ENCODE measurements at places on chromosomes 2 and 18. TPM values are rescaled to one million over a fixed set of nuclear protein-coding genes. Genes with fewer than 3 reads are reported as not detected.
A peak's percentile ranks its signal among the peaks of the same experiment; 100 is the strongest.

Gene ANKRD29
- total RNA-seq, result 10.1 TPM

Gene DNAJC27
- total RNA-seq, result under 0.01 TPM

DNA sequence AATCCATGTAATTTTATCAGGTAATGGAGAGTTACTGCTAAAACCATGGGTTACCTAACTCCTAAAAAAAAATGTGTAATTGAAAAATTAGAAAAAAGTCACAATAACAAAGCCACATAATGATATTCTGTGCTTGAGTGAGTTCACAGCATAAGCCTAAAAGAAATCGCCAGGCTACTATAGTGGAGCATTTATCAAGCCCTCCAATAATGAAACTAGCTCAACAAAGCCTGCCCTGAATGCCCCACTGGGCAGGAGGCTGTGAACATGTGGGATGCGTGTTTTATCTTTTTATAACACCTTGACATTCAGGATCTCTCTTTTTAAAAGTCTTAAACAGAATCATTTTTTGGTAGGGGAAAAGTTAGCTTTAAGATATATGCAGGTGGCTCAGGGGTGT is 86.3 kb downstream of the KCTD18 start:
- DNase-seq, result no peak

GRCh38 chr2:157336137-157337010 is 10.8 kb upstream of the ERMN start:
- DNase-seq, result peak; percentile 55

Gene LBH
- 23.3 TPM for total RNA-seq

- peak; percentile 7 for DNase-seq
Measured at GRCh38 chr2:241798081-241798630, 10.8 kb upstream of the NEU4 start.

DNA sequence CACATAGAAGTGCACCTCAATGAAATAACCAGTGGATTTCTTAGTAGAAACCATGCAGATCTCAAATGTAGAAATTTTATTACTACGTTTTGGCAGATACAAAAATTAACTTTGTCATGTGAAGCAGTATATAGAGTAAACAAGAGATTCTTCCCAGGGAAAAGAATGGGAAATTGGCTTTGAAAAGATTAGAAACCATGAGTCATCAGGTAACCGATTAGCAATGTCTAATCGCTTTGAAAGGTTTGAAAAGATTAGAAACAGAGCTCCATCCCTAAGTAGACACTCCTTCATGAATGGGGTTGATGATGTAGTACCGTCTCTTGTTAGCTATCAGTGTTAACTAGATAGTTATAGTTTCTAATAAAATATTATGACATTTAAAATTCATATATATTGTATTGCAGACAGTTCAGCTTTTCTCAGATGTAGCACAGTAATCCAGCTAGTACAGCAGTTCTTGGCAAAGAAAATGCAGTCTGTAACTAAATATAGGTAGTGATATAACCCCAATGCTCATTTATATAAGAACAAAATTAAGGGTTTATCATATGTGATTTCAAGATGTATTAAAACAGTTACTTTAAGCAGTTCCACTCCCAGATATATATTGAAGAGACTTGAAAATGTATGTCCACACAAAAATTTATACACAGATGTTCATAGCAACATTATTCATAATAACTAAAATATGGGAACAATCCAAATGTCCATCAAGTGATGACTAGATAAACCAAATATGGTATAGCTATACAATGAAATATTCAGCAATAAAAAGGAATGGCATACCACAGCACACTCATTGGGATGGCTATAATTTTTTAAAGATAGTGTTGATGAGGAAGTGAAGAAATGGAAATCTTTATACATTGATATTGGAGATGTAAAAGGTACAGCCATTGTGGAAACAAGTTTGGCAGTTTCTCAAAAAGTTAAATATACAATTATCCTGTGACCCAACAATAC is 113.9 kb downstream of the PTPN4 start:
- DNase-seq, result no peak

Gene GKN1
- 116 TPM for total RNA-seq

- no peak for DNase-seq
Measured at GRCh38 chr2:225169396-225169795, 127.1 kb upstream of the DOCK10 start.

Gene CHST9
- total RNA-seq, result 2.2 TPM

Gene MPPE1
- total RNA-seq, result 54.5 TPM

DNA sequence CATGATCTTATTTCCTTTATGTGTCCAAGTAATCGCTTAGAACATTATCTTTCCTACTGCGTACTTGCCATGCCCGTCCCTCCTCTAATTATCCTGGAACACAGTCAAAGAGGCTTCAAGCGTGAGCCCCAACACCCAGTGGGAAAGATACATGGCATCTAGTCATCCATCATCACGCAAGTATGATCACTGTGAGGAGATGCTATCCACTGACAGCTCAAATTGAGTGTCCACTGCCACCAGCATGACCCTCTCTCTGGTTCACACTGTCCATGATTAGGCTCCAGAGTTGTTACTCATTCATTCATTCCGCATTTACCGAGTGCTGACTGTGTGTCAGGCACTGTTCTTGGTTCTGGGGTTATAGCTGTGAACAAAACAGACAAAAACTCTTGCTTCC is 124.6 kb downstream of the COPS8 start:
- DNase-seq, result no peak

Gene MAP3K19
- total RNA-seq, result not detected

Gene HOXD10
- not detected for total RNA-seq

Gene AQP12A
- total RNA-seq, result not detected

Gene MPHOSPH10
- 23.3 TPM for total RNA-seq

DNA sequence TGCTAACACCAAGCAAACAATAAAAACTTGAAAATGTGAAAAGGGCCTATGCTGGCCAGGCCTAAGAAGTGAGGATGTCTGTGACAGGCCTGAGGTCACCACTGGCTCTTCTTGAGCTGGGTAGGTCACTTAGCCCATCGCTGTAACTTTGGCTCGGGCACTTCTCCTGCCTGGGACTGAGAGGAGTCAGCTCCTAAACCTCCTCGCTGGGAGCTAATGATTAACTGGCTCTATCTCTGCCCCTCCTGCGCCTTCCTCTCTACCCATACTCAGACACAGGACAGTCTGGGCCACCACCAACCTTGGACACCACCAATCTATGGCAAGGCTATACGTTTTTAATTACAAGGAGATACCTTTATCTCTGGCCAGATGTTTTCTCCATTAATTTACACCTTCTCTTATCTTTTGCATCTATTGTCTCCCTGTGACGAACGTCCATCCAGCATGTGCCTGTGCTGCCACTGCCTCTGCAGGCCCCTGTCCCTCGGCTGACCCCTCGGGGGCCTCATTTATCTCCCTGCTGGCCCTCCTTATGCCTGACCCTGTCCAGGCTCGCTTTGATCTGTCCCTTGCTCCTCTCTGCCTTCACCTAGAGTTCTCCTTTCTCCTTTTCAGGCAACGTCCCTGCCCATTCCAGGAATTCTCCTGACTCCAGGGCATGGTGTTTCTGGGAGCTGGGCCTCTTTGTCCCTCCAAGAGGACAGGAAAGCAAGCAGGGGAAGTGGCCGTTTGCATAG is 149.1 kb upstream of the GATA6 start:
- peak; percentile 57 for DNase-seq

DNA sequence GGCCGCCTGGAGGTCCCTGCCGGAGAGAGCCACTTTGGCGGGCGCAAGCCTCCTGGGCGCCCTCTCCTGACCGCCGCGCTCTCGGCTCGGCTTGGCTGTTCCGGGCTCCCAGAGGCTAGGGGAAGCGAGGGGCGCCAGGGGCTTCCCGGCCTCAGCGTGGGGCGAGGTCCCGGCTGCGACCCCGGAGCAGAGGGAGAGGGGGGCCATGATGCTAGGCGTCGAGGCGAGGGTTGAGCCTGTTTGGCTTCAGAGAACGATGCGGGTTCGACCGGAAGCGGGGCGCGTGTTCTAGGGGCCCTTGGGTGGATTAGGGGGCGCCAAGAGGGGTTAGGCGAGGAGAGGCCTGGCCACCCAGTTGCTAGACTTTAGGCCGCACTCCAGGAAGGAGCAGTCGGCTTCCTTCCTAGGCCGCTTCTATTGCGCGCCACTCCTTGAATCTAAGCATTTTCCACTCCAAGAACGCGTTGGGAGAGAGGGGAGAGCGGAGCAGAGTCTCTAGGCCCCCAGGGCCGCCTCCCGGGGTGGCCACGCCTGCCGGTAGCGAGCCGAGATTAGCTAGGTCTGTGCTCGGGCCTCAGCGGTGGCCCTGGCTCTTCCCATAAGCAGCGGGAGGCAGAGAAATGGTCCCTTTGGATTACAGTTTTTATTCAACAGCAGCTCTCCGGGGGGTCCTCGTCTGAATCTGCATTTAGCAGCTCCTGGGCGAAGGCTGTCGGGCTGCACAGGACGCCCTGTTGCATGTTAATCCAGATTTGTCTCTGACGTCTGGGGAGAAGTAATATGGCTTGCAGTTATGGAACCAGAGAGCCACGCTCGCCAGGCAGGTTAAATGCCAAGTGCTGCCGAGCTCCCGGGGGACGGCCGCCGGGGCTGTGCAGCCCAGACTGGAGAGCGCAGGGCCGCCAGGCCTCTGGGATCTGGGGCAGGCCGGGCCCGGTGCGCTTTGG is 11.3 kb downstream of the MEIS1 start:
- DNase-seq, result no peak

DNA sequence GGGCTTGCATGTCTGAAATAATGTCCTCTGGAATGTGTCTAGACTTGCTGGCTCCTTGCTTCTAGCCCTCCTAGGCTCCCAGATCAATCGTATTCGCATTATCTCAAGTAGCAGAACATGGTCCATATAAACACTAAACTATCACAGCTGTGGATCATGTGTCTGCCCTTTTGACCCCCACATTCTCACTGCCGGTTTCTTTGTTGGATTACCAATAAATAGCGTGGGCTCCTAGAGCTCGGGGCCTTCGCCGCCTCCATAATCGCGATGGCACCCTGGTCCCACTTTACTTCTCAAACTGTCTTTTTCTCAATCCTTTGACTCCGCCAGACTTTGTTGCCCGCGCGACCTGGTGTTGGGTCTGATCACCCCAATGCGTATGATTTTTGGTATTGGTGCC is 6.3 kb upstream of the SCYGR8 start:
- DNase-seq, result no peak

DNA sequence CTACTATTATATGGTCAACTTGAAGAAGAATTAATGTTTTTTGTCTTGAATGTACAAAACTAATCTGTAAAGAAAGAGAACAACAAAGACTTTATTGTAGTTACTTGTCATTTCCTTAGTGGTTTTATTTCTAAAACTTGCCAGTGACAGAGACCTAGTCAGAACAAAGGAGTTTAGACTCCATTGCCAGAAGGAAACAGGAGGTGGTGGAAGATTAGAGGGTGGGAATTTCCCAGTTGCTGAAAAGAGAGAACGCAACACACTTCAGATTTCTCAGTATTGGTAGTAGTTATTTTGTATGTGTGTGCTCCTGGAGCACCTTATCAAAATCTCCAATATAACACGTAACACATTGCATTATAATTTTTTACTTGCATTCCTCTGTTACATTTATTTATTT is 81.4 kb downstream of the CDCA7 start:
- no peak for DNase-seq
